Inflammatory macrophage treated with lipopolysaccharide for 1 hour (primary cell): ENCODE measurements at places on chromosomes 16 and 17.
A peak's percentile ranks its signal among the peaks of the same experiment; 100 is the strongest.

- DNase-seq: no peak
These were observed 25.4 kb downstream of the ZNRF1 start for GRCh38 chr16:75024182-75024581.

GRCh38 chr17:35051579-35052240, 11.8 kb downstream of the RFFL start:
- peak; percentile 39 for DNase-seq

DNA sequence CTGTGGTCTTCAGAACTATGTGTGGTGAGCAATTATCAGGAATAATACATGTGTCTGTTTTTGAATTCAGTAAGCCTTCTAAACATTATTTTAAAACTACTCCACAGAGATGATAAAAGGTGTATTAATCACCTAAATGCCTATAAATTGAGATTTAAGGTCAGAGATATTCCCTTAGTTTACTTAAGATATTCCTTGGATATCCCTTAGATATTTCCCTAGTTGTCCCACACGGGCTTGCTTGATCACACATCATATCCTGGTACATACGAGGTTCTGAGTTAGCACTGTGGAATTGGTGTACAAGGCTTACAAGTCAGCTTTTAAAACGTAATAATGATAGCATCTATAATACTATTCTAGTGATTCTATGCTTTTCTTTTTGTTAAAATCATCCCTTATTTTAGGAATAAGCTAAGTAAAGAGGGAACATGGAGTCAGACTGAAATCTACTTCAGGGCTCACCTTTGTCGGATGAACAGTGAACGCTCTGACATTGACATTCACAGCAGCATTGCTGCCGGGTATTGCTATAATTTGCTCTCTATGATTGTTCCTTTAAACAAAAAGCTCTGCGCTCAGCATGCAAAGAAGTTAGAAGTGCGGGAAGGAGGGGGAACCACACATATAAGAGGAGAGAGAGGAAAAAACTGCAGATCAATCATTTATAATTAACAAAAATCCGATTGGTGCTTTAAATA, 136.5 kb downstream of the SKAP1 start:
- no peak for DNase-seq

DNA sequence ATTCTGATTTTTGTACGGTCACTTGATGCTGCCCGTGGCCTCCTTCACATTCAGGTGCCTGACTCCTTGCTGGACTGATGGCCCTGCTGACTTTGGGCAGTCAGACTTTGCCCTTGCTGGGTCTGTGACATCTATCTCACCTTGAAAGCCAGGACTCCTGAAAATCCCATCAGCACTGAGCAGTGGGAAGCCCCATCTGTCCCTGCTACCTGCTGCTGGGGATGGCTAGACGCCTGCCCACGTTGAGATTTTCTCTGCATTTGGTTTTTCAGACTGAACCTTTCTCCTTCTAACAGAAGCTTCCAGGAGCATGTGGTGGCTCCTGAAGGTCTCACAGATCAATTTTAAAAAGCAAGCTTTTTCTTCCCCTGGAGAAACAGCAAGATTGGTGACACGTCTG, 10.2 kb upstream of the ZNF18 start:
- no peak for DNase-seq

- DNase-seq: no peak
These were observed 29.2 kb upstream of the SNN start for GRCh38 chr16:11639008-11639562.

- DNase-seq: no peak
These were observed 356.3 kb downstream of the HAPSTR1 start for GRCh38 chr16:9447699-9448098.

DNA sequence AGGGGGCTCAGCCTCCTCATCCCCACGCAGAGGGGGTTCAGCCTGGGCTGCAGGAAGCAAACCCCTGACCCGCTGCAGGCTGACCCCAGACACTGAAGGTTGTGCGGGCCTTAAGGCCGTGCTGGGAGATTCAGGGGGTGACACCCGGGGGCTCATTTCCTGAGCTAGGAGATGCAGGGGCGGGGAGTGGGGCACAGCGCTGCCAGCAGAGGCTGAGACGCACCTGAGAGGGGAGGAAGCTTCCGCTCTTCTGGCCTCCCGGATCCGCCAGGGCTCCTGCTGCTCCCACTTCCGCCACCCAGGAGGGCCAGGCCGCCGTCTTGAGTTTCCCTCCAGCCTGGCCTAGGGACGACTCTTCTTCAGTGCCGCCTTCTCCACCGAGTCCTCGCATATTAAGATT, 173.2 kb upstream of the FOXF1 start:
- DNase-seq: no peak

DNA sequence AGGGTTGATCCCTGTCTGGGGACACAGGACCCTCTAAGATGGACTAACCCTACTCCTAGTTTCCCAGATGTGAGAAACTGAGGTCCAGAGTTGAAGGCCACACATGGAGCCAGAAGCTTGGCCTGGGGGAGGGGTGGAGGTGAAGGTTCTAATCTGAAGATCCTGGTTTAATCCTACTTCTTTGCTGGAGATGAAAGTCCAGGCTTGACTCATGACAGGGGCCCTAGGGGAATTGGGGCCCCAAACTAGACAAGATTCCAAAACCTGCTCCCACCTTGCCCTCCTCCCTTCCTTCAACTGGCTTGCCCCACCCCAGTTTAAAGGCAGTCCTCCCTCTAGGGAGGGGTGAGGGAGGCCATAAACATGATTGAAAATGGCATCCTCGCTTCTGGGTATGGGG, 21.6 kb downstream of the IGF2BP1 start:
- no peak for DNase-seq

DNA sequence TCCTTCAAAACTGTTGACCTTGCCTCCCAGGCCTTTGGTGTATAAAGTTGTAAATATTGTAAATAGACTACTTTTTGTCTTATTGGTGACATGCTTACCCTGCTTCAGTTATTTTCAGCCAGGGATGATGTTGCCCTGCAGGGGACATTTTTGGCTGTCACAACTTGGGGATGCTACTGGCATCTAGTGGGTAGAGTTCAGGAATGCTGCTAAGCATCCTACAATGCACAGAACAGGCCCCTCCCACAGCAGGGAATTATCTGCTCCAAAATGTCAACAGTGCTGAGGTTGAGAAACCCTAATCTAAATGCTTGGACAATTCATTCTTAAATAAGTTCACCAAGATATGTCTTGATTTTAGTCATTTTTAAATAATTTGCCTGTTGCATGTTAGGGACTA, 459.8 kb downstream of the PMP22 start:
- DNase-seq: no peak

GRCh38 chr17:63142836-63143235, 176.8 kb downstream of the TANC2 start:
- DNase-seq: no peak

DNA sequence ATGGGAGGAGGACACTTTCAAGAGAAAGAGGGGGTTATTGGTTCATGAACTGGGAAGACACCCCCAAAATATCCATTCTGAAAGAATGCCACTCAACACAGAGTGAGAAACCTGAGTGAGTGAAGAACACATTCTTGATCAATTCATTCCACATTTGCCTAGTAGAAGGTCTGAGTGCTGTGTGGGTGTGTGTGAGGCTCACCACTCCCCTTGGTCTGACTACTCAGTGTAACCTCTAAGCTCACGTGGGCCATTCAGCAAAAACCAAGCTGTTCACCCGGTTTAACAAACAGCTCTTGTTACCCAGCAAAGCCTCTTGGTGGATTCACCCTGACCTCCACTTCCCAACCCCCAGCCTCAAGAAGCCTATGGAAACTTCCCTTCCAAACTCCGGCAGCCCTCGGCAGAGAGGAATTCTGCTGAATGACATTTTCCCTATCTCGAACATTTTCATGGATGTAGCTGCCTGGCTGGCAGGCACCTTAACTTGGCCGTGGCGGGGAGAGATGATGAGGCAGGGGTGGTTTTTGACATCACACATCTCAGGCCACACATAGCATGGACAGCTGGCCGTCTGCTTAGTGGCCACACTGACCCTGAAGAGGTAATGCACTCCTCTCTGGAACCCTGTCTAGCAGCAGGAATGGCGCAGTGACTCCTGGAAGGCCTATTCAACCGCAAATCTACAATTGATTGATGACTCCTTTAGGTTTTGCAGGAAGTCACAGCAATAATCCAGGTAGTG, 11.6 kb downstream of the ST6GALNAC1 start:
- DNase-seq: no peak

- DNase-seq: no peak
These were observed 3.5 kb downstream of the MYO15B start for GRCh38 chr17:75590849-75591721.

GRCh38 chr17:1546292-1546922, 16.2 kb downstream of the PITPNA start:
- no peak for DNase-seq

- DNase-seq: no peak
These were observed 35.0 kb upstream of the ASIC2 start for GRCh38 chr17:33328129-33328528.

GRCh38 chr17:79500745-79501618, 109.9 kb downstream of the RBFOX3 start:
- no peak for DNase-seq

DNA sequence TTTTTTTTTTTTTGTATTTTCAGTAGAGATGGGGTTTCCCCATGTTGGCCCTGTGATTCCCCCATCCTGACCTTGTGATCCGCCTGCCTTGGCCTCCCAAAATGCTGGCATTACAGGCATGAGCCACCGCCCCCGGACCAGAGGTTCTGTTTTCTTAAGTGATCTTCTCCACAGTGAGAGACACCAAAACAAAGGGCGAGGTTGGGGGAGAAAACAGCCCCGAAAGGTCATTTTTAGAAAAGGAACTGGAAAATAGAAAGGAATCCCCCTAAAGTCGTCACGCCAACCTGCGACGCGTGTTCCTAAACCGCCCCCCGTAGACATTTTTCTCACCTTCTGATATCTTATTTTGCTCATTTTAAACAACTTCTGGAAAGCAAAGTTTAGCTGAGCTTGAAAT, 6.1 kb upstream of the AXIN2 start:
- peak; percentile 19 for DNase-seq

- DNase-seq: no peak
These were observed 4.9 kb upstream of the CBX4 start for GRCh38 chr17:79843816-79844800.

- DNase-seq: no peak
These were observed 54.7 kb upstream of the IL34 start for GRCh38 chr16:70591615-70592014.
